ENCODE measurements at places on chromosomes 1 and 21.
A peak's percentile ranks its signal among the peaks of the same experiment; 100 is the strongest.

DNA sequence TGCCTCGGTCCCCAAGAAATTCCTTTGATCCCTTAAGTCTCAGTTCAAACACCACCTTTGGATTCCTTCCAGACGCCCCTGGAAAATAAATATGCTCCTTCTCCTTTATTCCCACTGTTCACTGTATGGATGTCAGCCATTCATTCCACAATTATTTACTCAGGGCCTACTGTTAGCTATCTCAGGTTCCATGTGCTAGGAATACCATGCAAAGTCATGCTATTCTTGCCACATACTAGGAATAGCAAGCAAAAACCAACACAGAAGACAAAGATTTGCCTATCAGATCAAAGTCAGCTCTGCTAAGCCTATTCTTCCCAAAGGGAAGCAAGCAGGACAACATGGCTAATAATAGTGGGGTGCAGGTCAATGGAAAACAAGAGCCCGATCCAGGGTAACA lies 29.8 kb downstream of the TTC13 start:
- DNase-seq = no peak

GRCh38 chr21:34881839-34882371 lies 167.2 kb downstream of the RUNX1 start:
- peak; percentile 86 for DNase-seq

- no peak for DNase-seq
These were observed 13.5 kb downstream of the RAB3B start for GRCh38 chr1:51976846-51977602.

DNA sequence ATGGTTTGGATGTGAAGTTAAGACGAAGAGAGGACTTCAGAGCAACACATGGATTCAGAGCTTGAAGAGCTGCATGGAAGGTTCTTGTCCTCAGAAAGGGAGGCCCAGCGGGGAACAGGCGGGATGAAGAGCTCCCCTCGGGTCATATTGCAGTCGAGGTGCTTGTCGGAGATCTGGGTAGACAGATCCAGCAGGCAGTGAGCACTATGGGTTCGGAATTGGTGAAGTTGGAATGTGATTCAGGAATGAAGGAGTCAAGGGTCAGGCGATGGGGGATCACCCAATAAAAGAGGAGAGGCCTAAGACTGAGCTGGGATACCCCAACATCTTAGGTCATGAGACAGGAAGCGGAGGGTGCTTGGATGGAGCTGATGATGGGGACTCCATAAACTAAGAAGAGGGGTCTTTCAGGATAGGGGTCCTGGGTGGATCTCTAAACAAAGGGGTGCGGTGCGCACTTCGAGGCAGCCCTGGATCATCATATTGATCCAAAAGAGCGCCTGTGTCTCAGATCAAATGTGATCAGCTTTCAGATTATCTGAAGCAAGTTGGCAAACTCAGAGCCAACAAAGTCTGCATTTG lies 176.3 kb upstream of the VAMP3 start:
- no peak for DNase-seq

DNA sequence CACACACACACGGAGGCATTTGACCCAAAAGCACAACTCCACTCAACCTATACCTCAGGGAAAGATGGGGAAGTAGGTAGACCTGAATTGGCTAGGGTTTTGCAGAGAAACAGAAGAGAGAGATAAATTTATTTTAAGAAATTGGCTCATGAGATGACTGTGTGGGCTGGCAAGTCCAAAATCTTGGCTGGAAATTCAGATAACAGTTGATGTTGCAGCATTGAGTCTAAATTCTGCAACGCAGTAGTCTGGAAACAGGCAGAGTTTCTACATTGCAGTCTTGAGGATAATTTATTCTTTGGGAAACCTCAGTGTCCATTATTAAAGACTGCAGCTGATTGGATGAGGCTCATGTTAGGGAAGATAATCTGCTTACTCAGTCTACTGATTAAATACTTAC lies 4.3 kb upstream of the LCE2B start:
- no peak for DNase-seq

GRCh38 chr1:174469687-174470086 lies 21.9 kb downstream of the GPR52 start:
- no peak for DNase-seq

DNA sequence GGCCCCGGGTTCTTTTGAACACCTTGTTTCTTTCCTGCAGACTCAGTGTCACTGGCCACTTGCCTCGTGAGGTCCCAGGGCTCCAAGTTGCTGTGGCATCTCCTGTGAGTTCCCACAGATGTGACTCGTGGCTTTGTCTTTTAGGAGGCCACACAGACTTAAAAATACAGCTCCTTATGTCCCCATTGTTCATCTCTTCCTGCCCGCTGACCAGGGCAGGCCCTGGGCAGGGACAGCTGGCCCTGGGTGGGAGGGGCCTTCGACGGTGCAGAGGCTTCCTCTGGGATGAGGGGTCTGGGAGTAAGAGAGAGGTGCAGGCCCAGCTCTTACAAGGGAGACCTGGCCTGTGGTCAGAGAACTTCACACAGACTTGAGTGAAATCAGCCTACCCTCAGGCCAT lies 15.6 kb downstream of the LDLRAP1 start:
- no peak for DNase-seq

DNA sequence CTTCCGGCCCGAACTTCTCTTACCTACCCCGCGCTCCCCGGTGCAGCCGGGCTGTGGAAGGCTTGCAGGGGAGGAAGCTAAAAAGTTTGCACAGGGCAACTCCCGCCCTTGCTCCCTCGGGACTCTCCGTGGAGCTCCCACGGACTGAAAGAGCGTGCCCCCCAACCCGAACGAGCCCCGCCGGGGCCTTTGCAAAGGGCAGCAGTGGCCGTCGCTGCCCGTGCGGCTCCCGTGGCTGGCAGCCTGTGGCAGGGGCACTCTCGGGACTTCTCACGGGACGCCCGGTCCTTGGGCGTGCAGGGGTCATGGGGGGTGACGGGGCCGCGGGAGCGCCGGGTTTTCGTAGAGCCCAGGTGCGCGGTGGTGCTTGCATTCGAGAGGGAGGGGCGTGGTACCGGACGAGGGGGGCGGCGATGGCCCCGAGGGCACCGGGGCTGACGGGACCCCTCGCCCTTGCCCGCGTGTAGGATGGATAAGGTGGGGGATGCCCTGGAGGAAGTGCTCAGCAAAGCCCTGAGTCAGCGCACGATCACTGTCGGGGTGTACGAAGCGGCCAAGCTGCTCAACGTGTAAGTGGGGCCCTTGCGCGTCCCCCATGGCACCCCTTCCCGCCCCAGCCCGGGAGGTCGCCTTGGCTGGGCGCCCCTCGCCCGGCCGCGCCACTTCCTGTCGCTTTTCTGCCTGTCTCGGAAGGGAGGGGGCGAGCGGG lies 711 bp downstream of the GADD45A start:
- no peak for DNase-seq

GRCh38 chr1:104856091-104856490 lies 1106.4 kb downstream of the AMY1C start:
- DNase-seq = no peak

DNA sequence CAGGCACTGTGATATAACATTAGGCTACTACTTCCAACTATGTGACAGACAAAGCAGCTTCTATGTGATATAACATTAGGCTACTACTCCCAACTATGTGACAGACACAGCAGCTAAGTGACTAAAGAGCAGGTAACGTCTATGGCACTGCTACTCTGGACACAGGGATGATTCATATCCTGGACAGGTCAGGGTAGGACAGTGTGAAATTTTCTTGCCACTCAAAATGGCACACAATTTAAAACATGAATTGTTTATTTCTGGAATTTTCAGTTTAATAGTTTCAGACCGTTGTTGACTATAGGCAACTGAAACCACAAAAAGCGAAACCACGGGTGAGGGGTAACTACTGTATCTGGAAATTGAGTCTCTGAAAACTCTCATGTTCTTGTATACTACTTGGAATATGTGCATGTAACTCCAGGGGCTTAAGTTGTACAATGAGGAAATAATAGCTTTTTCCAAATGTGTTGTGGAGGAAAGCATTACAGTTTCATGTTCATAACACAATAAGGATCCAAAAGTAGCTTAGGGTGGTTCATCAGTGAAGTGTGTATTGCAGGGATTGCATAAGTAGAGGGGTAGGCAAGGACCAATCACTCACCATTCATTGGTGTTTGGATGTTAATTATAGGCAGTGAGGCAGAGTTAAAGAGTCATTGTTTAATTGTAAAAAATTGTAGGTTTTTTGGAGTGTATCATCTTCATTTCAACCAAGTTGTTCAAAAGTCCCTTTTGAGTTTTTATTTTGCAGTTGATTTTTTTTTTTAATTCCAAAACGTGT lies 5.3 kb downstream of the DTL start:
- no peak for DNase-seq

DNA sequence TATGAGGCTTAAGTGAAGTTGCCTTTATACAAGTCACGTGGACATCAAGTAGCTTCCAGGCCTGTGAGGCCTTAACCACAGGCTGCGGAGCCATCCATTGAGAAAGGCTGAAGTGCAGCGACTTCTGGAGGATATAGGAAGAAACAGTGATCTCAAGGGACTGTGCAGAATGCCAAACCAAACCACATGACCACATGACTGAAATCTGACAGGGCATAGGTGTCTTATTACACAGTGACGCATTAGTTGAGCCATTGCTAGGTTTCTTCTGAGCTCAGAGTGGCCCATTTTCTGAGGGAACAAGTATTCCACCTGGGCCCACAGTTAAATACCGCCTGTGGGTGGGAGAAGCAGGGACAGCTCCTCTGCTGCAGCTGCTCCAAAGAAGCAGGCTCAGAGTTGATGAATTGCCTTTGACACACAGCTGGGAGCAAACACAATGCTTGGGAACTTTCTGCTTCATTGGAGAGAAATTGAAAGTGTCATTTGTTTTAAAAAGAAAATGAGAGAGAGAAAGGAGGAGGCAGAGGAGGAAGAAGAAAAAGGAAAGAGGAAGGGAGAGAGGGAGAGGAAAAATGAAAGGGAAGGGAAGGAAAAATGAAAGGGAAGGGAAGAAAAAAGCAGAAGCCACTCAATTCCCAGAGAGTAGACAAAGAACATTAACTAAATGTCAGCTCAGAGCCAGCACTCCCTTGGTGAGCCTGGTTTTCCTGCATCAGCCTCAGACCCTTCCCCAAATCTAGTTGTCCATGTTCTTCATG lies 94.4 kb downstream of the COLGALT2 start:
- peak; percentile 54 for DNase-seq

DNA sequence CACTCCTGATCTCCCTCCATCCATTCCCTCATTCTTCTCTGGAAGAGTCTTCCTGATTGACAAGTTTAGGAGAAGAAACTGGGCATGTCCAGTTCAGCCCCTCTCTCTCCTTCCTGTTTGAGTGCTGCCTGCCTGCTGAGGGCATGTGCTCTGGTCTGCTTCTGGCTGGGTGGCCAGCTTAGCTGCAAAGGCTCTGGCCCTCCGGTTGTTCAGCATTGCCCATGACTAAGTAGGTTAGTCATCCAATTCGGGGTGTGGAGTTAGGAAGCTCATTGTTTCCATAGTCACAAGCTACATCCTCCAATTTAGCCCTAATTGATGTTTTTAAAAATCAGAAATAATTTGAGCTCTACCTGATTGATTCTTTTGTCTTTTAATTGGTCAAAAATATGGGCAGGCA lies 25.6 kb upstream of the PLA2G2E start:
- DNase-seq = peak; percentile 13

DNA sequence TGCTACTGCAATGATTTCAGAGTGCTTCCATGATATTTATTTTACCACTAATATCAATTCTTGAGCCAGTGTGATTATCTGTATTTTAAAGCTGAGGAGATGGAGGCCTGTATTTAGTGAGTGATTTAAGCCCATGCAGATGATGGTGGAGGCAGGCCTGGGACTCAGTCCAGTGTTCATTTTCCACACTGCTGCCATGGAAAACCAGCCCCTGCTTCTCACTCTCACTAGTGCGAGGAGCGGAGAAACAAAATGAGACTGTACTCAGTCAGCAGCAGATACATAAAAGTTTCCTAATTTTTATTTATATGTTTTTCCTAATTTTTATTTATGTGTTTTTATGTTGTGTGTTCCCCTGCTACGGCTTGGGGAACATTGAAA lies 32.8 kb downstream of the LRRC8B start:
- DNase-seq = no peak

GRCh38 chr1:17055801-17056200 lies 2.0 kb upstream of the SDHB start:
- DNase-seq = no peak

DNA sequence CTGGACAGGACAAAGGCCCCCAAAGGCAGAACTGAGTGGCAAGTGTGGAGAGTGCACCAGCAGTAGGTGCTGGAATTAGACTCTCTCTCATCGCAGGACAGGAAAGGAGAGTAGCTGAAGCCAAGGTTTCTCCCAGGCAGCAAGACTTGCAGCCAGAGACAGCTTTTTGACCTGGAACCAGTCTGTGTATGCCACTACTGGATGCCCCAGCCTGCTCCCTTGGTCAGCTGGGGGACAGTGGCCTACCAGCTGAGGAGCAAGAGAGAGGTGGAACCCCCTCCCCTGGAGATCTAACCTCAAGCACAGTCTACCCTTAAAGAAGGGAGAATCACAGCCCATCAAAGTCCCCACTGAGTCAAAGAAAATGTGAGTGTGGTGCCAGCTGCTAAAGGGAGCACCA lies 375.7 kb downstream of the KCNH1 start:
- DNase-seq = no peak

- no peak for DNase-seq
These were observed 77.2 kb downstream of the IVNS1ABP start for GRCh38 chr1:185239861-185240260.

- DNase-seq = no peak
These were observed 7.7 kb downstream of the SNX27 start for GRCh38 chr1:151619489-151620093.

- DNase-seq = no peak
These were observed 16.4 kb upstream of the SLC44A3 start for GRCh38 chr1:94803517-94804441.

DNA sequence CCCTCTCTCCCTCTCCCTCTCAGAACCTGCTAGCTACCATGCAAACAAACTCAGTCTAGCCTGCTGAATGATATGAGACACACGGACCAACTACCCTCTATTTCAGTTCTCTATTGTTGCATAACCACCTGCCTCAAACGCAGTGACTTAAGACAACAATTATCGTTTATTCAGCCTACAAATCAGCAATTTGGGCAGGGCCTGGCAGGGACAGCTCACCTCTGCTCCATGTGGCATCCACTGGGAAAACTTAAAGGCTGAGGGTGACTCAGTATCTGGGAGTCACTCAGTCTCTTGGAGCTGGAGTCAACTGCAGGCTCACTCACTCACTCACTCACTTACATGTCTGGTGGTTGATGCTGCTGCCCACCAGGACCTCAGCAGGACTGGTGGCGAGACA lies 121.3 kb downstream of the SEC16B start:
- no peak for DNase-seq

DNA sequence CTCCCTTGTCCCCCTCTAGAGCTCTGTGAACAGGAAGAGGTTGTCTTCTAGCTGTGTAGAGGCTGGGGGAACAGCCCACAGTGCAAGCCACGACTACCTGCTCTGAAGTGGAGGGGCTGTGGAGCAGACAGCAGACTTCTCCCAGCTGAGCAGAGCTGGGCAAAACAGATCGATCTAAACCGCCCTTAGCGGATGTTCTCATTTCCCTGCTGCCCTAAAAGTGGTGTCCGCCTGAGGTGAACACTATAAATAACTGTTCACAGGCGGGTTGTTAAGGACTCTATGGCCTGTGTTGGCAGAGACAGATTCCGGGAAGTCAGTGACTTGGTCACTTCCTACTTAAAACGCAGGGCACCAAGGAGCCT lies 203.2 kb downstream of the RHOU start:
- no peak for DNase-seq

Measured in Panc1 (cell line).